Left colon (tissue), 2 donors: ENCODE measurements at places on chromosomes 2 and 18. TPM values are rescaled to one million over a fixed set of nuclear protein-coding genes. Genes with fewer than 3 reads are reported as not detected.

RNF149 gene
- 57.0 TPM for total RNA-seq

GRCh38 chr2:16311521-16312440 is 353.9 kb downstream of the CYRIA start:
- DNase-seq, result no peak

GRCh38 chr18:23137097-23137635 is 1.9 kb downstream of the CABLES1 start:
- DNase-seq, result no peak

GRCh38 chr2:27019459-27019858 is 13.3 kb upstream of the TMEM214 start:
- peak; percentile 21 for DNase-seq

STPG4 gene
- 0.43 TPM for total RNA-seq

DOK1 gene
- total RNA-seq, result 16.1 TPM

MYO3B gene
- not detected for total RNA-seq

DNA sequence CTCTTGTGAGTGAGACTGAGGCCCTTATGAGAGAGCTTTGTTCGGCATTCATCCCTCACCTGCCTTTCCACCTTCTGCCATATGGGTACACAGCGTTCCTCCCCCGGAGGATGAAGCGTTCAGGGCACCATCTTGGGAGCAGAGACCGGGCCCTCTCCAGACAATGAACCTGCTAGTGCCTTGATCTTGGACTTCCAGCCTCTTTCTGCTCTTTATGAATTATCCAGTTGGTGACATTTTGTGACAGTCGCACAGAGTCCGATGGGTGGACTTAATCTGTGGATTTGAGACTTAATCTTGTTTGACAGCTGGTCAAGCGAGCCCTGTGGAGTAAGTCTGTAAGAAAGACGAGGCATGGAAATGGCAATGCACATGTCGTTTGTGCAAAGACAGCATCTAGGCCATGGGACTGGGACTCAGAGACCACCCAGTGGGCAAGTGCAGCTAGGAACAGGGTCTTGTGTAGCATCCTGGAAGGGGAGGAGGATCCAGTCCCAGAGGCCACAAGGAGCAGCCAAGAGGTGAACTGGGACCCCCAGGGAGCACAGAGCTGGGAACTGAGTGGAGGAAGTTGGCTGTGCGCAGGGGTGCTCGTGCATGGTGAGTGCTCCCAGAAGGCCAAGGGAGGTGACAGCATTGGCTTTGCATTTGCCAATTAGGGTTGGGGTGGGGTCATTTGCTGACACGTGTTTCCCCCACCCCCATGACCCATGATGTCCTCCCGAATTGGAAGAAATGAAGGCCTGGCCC is 69.5 kb upstream of the HDAC4 start:
- DNase-seq, result no peak

LHCGR gene
- not detected for total RNA-seq

GRCh38 chr2:158403237-158403636 is 53.3 kb downstream of the CCDC148 start:
- DNase-seq, result no peak

GRCh38 chr2:64847930-64848329 is 141.3 kb upstream of the SLC1A4 start:
- DNase-seq, result no peak

- DNase-seq, result no peak
These were observed 158.0 kb upstream of the TWIST2 start for GRCh38 chr2:238689871-238690389.

ATG4B gene
- 95.9 TPM for total RNA-seq

DNA sequence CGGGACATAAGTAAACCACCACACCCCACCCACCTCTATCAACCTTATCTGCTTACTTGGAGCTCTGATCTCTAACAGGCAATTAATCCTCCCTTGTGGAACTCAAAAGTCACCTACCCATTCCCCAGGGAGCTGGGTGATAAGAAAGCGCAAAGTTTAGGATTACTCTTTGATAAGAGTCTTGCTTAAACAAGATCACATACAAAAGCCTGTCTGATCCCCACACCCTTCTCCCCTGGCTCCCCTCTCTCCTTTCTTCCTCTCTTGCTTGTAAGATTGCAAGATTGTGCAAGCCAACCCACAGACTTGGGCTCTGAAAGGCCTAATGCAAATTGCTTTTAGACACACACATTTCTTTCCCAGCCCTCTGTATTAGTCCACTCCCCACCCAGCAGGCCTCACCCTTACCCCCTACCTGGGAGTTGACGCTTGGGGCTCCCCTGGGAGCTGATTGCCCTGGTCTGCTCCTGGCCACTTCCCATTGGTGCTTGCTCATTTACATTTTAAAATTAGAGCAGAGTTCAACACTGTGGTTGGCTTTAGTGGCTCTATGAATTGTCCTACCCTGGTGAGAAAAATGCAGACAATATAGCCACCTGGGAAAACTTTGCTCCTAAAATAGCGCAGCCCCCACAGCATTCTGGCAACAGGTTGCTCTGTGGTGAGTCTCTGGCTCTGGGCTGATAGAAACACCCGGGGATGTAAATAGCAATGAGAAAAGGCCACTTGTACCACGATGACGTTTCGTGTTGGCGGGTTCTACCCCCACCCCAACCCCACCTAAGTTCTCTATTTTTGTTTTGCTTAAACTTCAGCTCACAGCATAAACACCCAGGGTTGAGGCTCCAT is 92.8 kb upstream of the MSH2 start:
- peak; percentile 63 for DNase-seq

DNA sequence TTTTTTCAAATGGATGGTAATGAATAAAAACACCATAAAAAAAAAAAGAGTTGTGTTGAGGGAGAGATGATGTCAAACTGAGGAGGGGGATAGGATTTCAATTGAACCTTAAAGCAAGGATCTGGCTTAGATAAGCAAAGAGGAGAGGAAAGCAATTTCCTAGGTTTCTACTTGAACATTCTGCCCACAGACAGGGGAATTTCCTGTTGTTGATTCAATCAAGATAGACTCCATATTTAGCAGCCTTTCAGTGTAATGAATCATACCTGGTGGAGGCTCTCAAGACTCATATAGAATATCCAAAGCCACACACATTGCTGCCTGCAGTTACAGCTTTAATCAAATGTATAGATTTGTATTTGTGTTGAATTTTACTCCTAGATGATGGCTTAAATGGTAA is 294.4 kb upstream of the PIK3C3 start:
- no peak for DNase-seq

DNA sequence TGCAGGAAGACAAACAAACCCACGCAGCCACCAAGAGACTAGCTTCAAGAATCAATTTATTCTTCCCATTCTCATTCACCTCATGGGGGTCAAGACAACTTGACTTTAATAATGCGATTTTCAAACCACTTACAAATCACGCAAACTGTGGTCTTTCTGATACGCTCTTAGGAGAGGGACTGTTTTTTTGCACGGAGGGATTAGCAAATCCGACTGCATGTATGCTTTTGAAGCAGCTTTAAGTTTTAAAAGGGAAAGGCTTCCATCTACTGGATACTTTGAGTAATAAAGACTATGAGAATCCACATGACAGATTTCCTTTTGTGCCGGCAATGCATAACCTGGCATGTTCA is 322.9 kb upstream of the KCNJ3 start:
- no peak for DNase-seq

ALPG gene
- 0.56 TPM for total RNA-seq

DNA sequence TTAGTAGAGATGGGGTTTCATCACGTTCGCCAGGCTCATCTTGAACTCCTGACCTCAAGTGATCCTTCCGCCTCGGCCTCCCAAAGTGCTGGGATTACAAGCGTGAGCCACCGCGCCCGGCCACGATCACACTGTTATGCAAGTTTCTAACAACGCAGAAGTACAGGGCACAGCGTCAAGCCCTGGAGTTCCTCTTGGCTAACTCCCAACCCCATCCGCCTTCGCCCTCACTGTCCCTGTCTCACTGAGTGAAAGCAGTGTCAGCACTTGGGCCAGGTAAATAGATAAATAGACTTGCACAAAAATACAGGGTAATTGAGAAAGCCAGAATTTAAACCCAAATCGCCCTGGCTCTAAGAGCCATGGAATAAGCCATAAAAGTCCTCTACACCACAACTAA is 111.7 kb downstream of the ACVR1 start:
- DNase-seq, result no peak

DSC2 gene
- 261 TPM for total RNA-seq

DNA sequence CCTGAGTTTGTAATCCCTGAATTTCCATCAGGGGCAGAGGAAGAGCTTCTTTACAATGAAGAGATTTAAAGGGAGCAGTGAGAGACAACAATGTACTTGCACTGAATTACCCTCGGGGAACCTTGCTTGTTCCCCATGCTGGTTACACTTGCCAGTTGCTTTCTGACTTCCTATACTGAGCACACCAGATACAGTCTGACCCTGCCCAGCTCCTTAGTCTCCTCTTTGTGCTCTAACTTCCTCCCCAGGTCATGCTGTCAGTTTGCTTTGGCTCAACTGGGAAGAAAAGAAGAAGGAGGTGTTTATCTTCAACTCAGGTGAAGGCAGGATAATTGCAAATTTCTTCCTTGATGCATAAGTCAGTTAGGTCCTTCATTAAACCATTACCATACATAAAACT is 658.4 kb downstream of the NYAP2 start:
- DNase-seq, result no peak

DNA sequence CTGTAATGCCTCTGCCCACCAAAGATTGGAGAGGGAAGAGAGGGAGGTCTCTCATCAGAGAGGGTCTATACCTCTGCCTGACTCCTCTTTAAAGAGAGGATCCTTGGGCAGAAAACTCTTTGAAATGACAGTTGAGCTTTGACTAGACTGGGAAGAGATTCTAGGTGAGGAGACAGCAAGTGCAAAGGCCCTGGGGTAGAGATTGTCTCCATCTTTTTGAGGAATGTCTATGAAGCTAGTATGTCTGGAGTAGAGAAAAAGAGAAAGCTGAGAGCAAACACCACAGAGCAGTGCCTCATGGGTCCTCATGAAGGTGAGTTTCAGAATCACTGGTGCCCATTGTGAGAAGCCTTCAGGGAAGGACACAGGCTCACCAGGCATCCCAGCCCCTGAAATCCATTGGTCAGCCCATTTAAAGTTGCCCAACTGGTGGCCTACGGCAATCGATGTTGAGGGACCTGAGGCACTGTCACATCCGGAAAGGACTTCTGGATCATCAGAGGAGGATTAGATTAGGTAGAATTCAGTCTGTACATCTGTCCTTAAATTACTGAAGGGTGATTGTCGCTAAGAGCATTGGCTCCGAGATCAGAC is 31.5 kb downstream of the LBH start:
- no peak for DNase-seq

DNA sequence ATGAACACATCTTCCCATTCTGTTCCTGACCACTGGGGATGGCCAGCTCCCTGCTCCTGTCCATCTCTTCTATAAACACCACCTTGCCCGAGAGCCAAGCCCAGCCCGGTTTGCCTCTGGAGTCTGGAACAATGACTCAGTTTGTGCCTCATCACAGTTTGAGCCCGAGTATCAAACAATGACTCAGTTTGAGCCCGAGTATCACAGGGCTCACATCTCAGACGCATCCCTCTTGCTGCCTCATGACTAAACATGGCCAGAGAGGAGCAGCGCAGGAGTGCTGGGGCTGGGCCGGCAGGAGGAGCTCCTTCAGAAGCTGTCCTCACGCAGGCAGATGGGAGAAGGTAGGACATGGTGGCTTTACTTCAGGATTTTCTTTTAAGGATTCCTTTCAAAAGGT is 68.7 kb downstream of the PXDN start:
- DNase-seq, result no peak

GRCh38 chr2:200378652-200379290 is 72.3 kb downstream of the SPATS2L start:
- peak; percentile 18 for DNase-seq

WDR35 gene
- 3.1 TPM for total RNA-seq

REG1A gene
- 7.9 TPM for total RNA-seq

KANSL1L gene
- total RNA-seq, result 8.6 TPM

- DNase-seq, result peak; percentile 84
These were observed at the start of gene DTNB for GRCh38 chr2:25673300-25674076. TSS of gene DTNB (minus strand) at chr2:25673577. CDS start at chr2:25652660, 20,917 bp downstream.
